ENCODE measurements at places on chromosomes 12 and 14. TPM values are rescaled to one million over a fixed set of nuclear protein-coding genes. Genes with fewer than 3 reads are reported as not detected.
A peak's percentile ranks its signal among the peaks of the same experiment; 100 is the strongest.

DNA sequence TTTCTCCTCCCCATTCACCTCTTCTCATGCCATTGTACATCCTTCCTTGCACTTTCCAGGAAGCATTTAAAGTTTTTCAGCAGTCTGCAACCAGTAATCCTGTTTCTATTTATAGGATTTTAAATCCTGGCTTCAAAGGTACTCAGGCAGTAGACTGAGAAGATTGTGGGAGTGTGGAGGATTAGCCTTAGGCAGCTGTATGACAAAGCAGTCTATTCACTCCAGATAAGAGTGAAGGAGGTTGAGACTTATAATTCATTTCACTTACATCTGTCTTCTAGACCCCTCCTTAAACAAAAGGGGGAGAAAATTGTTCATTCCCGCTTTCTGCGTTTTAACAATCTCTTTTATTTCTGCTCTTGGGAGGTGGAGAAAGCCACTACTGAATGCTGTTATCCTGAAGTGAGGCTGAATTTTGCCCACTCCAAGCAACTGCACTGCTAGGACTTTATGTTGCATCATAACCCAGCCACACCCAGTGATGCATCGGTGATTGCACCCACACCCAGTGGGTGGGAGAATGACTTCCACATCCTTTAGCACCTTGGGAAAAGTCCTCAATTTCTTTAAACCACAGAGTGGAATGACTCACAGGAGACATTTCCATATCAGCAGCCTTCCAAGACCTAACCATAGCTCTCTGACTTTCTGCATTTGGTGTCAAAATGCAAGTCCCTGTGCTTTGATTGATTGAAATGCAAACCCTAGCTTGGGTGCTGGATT, 382.5 kb upstream of the ATP2B1 start:
- no peak overlapping the region for H3K4me3 ChIP-seq
- H3K4me1 ChIP-seq = no peaks in the 10 kb centered on the region
- DNase-seq = no peak
- H3K27me3 ChIP-seq = no peaks in the 10 kb centered on the region

GRCh38 chr12:114692186-114693058, 8.4 kb upstream of the TBX3 start:
- H3K4me3 ChIP-seq = peak overlapping the region; percentile 43
- no peaks in the 10 kb centered on the region for H3K27me3 ChIP-seq
- H3K36me3 ChIP-seq = no peaks in the 10 kb centered on the region

- H3K4me3 ChIP-seq = no peak overlapping the region
- DNase-seq = peak; percentile 79
- H3K4me1 ChIP-seq = peaks cover 11% of the 10 kb centered on the region
- H3K36me3 ChIP-seq = no peaks in the 10 kb centered on the region
- peak overlapping the region; percentile 92 for H3K27ac ChIP-seq
These were observed 72.7 kb downstream of the RIN3 start for GRCh38 chr14:92585981-92586937.

- no peak for DNase-seq
- no peak overlapping the region for H3K4me3 ChIP-seq
- H3K27me3 ChIP-seq = no peaks in the 10 kb centered on the region
- H3K4me1 ChIP-seq = no peaks in the 10 kb centered on the region
- no peaks in the 10 kb centered on the region for H3K36me3 ChIP-seq
These were observed 18.8 kb downstream of the TTC7B start for GRCh38 chr14:90797451-90797850.

DNA sequence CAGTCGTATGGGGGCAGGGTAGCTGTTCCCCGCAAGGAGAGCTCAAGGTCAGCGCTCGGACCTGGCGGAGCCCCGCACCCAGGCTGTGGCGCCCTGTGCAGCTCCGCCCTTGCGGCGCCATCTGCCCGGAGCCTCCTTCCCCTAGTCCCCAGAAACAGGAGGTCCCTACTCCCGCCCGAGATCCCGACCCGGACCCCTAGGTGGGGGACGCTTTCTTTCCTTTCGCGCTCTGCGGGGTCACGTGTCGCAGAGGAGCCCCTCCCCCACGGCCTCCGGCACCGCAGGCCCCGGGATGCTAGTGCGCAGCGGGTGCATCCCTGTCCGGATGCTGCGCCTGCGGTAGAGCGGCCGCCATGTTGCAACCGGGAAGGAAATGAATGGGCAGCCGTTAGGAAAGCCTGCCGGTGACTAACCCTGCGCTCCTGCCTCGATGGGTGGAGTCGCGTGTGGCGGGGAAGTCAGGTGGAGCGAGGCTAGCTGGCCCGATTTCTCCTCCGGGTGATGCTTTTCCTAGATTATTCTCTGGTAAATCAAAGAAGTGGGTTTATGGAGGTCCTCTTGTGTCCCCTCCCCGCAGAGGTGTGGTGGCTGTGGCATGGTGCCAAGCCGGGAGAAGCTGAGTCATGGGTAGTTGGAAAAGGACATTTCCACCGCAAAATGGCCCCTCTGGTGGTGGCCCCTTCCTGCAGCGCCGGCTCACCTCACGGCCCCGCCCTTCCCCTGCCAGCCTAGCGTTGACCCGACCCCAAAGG, 804 bp downstream of the GAPDH start:
- H3K4me3 ChIP-seq = peak overlapping the region; percentile 77
- peak overlapping the region; percentile 94 for H3K27ac ChIP-seq
- peak; percentile 74 for DNase-seq
- no peaks in the 10 kb centered on the region for H3K4me1 ChIP-seq
- no peaks in the 10 kb centered on the region for H3K27me3 ChIP-seq
- no peaks in the 10 kb centered on the region for H3K36me3 ChIP-seq

GRCh38 chr12:66725031-66725430, 46.2 kb upstream of the GRIP1 start:
- no peak overlapping the region for H3K27ac ChIP-seq
- H3K36me3 ChIP-seq = no peaks in the 10 kb centered on the region
- DNase-seq = no peak
- peaks cover 7% of the 10 kb centered on the region for H3K27me3 ChIP-seq

- H3K27me3 ChIP-seq = no peaks in the 10 kb centered on the region
- no peak overlapping the region for H3K4me3 ChIP-seq
- no peaks in the 10 kb centered on the region for H3K4me1 ChIP-seq
- no peak overlapping the region for H3K27ac ChIP-seq
- no peak for DNase-seq
These were observed 79.4 kb downstream of the DYRK2 start for GRCh38 chr12:67727702-67728666.

GRCh38 chr12:63911341-63911740, 66.8 kb downstream of the SRGAP1 start:
- no peak overlapping the region for H3K4me3 ChIP-seq
- no peak for DNase-seq
- H3K27ac ChIP-seq = no peak overlapping the region
- no peaks in the 10 kb centered on the region for H3K36me3 ChIP-seq
- no peaks in the 10 kb centered on the region for H3K27me3 ChIP-seq

- no peaks in the 10 kb centered on the region for H3K27me3 ChIP-seq
- no peak for DNase-seq
- no peaks in the 10 kb centered on the region for H3K36me3 ChIP-seq
- no peak overlapping the region for H3K4me3 ChIP-seq
- peak overlapping the region; percentile 59 for H3K27ac ChIP-seq
These were observed 25.8 kb downstream of the LIMA1 start for GRCh38 chr12:50257236-50258166.

NYNRIN gene
- 43.4 TPM for total RNA-seq

IGF1 gene
- total RNA-seq = 45.0 TPM

BMP4 gene
- total RNA-seq = 127 TPM

PTHLH gene
- not detected for total RNA-seq

Data from uterus (tissue), 4 donors.